Activated T-helper 1 cell treated with anti-CD3 and anti-CD28 coated beads, Interleukin-2, amount 50 U/mL, for 16 hours (primary cell): ENCODE measurements at places on chromosomes 2 and 18.

GRCh38 chr2:149612122-149612521, 24.5 kb upstream of the MMADHC start:
- DNase-seq: no peak

- DNase-seq: no peak
Measured at GRCh38 chr2:73156539-73157124, 43.9 kb upstream of the RAB11FIP5 start.

DNA sequence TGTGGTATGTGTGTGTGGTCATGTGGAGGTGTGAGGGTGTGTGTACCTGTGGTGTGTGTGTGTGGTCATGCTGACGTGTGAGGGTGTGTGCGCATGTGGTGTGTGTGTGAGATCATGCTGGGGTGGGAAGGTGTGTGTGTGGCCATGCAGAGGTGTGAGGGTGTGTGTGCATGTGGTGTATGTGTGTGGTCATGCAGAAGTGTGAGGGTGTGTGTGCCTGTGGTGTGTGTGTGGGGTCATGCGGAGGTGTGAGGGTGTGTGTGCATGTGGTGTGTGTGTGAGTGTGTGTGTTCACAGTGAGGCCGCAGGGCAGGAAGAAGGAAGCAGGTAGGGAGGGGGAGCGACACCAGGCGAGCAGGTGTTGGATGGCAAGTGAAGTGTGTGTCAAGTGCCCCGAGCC, 259.0 kb downstream of the LOXHD1 start:
- no peak for DNase-seq

DNA sequence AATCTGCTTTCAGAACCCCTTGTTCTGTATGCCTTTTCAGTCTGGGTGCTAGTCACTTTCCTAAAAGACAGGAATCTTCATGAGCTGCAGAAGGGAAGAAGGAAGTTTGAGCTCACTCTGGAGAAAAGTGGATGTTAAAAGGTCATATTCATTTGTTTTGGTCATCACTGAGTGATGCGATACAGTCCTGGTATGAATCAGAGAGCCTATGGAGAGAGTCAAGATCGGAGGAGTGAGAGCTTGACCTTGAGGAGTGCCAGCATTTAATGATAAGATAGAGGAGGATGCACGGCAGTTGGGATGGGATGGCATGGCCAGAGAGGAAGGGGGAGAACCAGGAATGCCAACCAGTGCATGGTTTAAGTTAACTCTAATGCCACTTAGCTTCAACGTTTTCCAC, 19.6 kb downstream of the USP39 start:
- no peak for DNase-seq

- DNase-seq: no peak
Measured at GRCh38 chr18:55953326-55953725, 365.3 kb upstream of the TCF4 start.

DNA sequence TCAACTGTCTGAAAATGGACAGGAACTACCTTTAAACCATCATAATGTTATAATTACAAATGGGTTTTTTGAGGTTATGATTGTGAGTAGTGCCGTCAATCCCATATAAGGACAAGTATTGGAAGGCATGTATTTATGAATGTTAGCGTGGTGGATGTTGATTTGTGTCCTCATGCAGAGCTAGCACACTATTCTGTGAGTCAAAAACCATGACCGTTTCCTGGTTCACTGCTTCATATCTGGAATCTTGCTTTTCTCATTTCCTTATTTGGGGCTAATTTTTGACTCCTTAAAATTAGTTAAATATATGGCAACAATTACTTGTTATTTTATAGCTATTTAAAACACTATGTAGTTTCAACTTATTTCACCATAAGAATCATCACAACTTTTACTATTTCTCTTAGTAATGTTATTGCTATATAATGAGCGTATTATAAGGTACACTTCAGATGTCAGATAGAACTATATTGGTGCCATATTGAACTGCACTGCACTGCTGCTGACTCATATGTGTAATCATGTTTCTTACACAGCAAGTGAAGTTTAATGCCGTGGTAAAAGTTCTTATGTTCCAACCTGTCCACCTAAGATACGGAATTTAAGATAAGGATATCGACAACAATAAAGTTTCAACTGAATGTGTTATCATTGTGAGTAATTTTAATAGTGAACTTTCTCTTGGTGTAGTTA, 192.8 kb downstream of the PTGR3 start:
- no peak for DNase-seq

DNA sequence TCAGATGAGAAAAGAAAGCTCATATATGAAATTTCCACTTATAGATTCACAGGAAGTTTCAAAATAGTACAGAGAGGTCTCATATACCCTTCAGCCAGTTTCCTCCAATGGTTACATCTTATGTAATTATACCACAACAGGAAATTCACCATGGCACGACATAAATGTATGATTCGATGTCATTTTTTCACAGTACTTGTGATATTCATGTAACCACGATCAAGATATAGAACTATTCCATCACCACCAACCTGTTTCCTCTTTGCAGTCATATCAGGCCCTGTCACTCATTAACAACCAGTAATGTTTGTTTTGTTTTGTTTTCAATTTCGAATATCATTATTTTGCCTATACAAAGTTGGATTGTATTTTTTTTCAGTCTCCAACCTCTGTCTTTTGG, 314.3 kb upstream of the POU3F3 start:
- DNase-seq: no peak

DNA sequence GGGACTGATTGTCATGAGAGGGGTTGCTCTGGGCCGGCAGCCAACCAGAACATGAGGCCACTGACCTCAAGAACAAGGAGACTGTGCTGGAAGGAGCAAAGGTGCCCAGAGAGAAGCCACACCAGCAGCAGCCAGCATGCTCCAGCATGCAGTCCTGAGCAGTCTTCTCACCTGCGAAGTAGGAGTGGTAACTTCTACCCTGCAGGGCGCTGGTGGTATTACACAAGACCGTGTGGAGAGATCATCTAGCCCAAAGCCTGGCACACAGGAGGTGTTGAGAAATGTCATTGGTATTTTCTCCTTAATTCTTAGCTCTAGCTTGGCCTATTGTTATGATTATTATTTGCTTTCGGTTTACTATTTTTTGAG, 132.7 kb downstream of the TSN start:
- DNase-seq: no peak

- DNase-seq: no peak
Measured at GRCh38 chr2:122319539-122320132, 564.2 kb downstream of the TSN start.

GRCh38 chr2:10444463-10444862, 3.7 kb downstream of the ODC1 start:
- no peak for DNase-seq

GRCh38 chr2:28870146-28870891, at the start of gene TRMT61B:
TSS of gene TRMT61B (minus strand) at chr2:28870309. CDS start at chr2:28870277, 32 bp downstream.
- peak; percentile 98 for DNase-seq

DNA sequence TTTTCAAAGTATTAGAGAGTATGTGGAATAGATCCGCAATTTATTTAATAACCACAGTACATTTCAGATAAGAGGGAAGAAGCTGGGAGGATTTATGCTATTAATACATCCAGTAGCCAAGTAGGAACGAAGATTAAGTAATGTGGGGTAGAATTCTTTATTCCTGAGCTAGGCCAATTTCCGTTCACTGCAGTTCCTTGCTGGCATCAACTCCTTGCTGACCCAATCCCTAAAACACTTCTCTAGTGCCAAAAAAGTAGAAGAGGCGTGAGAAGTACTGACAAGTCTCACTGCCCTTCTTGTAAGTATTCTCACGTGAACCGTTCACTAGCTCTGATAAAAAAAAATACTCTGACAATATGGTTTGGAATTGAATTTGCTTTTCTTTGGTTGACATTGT, 211.4 kb downstream of the EPHA4 start:
- no peak for DNase-seq

- no peak for DNase-seq
Measured at GRCh38 chr2:233470011-233470687, 96.4 kb downstream of the USP40 start.

- no peak for DNase-seq
Measured at GRCh38 chr2:179613701-179614100, 247.7 kb downstream of the ZNF385B start.

DNA sequence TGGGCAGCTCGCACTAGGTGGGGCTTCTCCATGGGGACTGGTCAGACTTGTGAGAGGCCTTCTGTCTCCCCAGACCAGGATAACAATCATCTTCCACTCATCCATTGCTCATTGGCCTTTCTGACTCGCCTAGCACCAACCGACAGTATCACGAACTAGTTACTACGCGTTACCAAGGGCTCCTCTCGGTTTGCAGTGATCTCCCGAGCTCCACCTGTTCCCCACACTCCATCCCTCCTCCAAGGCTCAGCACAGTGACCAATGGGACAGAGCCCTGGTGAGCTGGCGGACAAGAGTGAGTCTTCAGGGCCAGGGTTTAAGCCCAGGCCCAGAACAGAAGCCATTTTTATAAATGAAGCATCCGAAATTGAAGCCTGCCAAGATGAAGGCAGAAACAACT, 42.8 kb upstream of the SMAD7 start:
- DNase-seq: no peak

DNA sequence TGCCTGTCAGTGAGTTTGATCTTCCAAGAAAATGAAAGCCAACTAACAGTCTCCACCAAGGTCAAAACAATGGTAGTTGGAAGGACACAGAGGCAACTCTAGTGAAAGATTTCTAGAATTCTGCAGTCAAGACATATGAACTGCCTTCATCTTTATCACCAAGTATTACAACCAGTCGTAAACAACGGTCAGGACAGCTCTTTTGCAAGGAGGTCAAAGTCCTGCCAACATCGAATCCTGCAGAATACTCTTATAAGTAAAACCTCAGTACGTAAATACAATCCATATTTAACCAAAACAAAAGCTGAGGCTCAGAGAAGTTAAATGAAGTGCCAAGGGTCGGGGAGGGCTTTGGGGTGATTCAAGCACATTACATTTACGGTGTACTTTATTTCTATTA, 3.1 kb downstream of the FEZ2 start:
- no peak for DNase-seq

GRCh38 chr18:27447451-27447881, 262.4 kb upstream of the CHST9 start:
- DNase-seq: no peak

- no peak for DNase-seq
Measured at GRCh38 chr2:161745866-161746614, 121.8 kb downstream of the SLC4A10 start.

- DNase-seq: peak; percentile 49
Measured at GRCh38 chr2:6773007-6773693, 92.6 kb downstream of the CMPK2 start.

DNA sequence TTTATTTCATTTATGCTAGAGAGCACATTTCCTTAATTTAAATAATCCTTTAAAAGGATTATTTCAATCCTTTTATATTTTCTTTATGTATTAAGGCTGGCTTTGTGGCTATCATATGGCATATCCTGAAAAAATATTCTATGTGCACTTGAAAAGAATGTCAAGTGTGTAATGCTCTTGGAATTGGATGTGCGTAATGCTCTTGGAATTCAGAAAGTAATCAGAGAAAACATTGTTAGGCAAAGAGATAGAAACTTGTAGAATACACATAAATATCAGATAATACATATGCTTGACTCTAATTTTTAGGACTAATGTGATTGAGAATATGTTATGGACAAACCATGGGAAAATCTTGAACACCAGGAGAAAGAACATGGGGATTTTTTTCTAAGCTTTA, 197.5 kb upstream of the COL3A1 start:
- no peak for DNase-seq

DNA sequence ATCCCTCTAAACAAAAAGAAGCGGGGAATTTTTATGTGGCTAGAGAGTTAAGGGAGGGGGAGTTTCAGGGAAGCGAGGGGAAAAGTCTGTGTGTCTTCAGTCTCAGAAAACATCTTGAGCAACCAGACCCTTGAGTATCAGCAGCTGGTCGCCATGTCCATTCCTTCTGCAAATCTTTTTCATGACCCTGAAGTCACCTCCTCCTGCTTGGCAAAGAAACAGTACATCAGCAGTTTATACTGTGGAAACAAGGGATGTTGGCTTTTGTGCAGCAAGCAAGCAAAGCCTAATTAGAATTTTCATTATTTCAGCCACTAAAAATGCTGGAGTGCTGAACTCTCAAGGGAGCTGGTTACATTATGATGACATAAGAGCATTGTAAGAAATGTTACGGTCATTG, 187.4 kb upstream of the SLC8A1 start:
- DNase-seq: no peak
